ENCODE measurements at places on chromosomes 6 and 20. TPM values are rescaled to one million over a fixed set of nuclear protein-coding genes. Genes with fewer than 3 reads are reported as not detected.

The DPPA5 gene
- not detected for total RNA-seq

The ENPP1 gene
- 3.9 TPM for total RNA-seq

The PPP1R3G gene
- 7.4 TPM for total RNA-seq

The C20orf144 gene
- 0.29 TPM for total RNA-seq

The NFYA gene
- 11.5 TPM for total RNA-seq

The TCF21 gene
- total RNA-seq: 7.8 TPM

The APOM gene
- 1.4 TPM for total RNA-seq

The ZNF391 gene
- total RNA-seq: 2.6 TPM

The OPN5 gene
- total RNA-seq: not detected

The FOXS1 gene
- 1.6 TPM for total RNA-seq

The ME1 gene
- total RNA-seq: 34.8 TPM

- no peak for DNase-seq
These were observed 12.6 kb upstream of the ZFP64 start for GRCh38 chr20:52204136-52204535.

DNA sequence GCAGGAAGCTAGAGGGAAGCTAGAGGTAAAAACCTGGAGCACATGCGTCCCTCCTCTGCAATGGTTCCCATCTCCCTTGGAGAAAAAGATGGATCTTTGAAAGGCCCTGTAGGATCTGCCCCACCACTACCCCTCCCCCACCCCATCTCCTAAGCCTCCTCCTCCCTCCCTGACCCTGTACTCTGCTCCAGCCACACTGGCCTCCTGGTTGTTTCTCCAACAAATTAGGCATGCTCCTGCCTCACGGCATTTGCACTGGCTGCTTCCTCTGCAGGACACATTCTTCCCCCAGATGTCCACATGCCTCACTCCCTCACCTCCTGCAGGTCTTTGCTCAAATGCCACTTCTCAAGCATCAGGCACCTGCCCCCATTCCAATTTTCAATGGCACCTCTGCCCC, 45.5 kb downstream of the UBE2V1 start:
- no peak for DNase-seq

DNA sequence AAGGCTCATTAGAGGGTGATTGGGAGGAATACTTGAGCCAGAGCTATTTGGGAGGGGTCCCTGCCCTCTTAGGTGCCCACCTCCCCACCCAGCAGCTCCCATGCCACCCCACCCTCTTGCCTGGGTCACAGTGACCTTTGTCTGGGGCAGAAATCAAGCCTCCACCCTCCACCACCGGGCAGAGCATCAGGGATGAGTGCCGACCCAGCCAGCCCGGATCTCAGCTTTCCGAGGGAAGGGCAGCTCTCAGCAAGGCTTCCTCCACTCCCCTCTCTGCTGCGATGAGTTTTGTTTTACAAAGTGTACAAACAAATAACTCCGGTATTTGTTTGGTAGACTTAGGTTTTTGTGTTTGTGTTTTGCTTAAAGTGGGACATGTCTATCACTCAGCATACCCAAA, 136.7 kb upstream of the CST7 start:
- DNase-seq: no peak

- no peak for DNase-seq
These were observed 13.3 kb upstream of the NXT1 start for GRCh38 chr20:23337312-23337711.

DNA sequence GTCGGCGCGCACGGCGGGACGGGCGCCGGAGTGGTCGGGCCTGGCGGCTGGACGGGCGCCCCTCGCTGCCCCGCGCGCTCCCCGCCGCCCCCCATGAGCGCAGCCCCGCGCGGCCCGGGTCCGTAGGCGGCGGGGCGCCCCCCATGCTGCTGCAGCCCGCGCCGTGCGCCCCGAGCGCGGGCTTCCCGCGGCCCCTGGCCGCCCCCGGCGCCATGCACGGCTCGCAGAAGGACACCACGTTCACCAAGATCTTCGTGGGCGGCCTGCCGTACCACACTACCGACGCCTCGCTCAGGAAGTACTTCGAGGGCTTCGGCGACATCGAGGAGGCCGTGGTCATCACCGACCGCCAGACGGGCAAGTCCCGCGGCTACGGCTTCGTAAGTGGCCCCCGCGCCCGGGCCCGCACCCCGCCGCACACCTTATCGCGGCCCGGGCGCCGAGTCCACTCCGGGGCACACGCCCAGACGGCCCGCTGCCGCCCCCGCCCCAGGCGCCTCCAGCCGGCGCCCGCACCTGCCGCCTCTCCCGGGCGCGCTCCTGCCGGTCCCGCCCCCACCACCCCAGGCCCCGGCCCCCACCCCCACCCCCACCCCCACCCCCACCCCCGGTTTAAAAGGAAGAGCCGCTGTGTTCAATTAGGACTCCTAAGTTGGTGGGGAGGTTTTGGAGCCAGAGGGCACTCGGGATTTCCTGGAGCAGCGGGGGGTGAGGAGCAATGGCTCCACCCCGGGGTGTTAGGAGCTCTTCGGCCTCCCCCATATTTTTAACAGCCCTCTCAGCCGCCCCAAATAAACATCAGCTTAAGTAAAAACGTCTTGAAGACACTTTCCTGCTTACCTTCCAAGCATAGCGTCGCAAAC, 474 bp downstream of the RBM38 start:
- DNase-seq: no peak

DNA sequence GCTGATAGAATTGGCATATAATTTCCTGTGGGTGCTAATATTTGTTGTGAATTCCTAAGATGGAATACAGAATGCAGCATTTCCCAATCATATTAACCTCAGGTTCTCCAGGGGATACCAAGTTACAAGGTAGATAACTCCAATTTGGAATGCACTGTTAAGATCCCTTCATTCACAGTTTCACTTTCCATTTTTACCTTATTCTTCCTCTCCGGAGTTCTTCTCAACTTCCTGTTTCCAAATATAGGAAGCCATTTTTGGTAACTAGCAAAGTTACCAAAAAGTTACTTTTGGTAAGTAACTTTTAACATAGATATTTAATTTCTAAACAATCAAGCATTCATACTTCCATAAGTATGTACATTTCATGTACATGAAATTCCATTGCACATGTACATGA, 63.5 kb upstream of the PHACTR2 start:
- no peak for DNase-seq

DNA sequence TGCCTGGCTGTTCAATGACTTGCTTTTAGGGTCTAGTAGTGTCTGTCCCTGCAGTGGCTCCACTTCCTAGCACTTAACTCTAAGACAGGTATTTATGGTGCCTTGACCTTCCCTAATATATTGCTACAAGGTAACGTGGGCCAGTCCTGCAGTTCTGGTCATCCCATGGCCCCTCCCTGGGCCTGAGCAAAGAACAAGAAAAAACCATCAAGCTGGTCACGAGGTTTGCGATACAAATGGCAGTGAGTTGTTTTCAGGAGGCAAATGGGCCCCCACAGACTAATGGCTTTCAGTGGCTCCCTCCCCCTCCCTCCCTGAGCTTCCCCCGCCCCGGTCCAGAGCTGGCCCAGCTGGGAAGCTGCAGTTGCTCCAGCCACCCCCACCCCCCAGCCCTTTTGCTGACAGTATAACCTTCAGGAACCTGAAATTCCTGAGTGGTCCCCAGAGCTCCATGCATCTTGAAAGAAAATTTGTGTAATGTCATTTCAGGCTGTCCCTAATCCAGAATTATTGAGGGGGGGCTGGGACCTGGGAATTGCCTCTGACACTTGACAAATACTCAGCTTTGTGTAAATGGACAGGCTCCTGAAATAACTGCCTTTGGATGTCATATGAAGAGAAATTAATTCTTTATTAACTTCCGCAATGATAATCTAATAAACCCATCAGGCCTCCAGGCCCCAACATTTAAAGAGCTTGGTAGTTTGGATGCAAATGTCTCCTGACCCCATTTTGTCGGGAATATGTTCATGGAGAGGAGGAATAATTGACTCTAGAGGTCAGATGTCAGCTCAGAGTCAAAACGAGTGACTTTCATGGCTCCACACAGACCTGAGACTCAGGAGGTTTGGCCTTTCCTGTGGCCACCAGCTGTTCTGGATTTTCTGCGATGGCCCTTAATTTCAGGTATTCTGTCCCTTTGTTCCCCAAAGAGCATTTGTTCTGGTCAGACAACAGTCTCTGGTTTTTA, 153.2 kb upstream of the TOP1 start:
- no peak for DNase-seq

DNA sequence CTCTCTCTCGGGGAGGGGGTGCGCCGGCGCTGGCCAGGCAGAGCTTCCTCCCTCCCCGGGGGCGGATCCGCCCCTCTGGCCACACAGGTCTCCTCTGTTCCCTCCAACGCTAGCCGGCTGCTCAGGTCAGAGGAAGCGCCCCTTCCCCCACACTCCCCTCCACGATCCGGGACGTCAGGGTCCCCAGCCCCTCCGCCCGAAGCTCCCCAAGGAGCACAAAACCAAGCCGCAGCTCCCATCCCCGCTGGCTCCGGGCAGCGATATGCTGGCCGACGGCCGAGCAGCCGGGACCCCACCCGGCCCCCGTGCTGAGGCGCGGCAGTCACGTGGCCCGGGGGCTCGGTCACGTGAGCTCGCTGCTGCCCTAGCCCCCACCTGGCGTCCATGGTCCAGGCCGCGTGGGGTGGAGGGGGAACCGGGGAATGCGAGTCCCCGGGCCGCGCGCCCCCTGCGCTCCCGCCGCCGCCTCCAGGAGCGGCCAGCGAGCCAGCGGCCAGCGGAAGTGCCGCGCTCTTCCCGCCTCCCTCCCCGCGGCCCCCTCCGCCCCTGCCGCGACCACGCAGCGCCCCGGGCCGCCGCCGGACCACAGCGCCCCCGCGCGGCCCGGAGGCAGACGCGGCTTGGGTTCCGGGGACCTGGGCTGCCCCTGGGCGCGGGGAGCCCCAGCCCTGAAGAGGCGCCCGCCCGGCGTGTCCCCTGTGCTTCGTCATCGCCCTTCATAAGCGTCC, at the start of gene SLC35B2:
SLC35B2 (minus strand) TSS at position 504 of the 728 bp plus-strand sequence; CDS start at position 386, 118 bp downstream.
- peak; percentile 77 for DNase-seq

DNA sequence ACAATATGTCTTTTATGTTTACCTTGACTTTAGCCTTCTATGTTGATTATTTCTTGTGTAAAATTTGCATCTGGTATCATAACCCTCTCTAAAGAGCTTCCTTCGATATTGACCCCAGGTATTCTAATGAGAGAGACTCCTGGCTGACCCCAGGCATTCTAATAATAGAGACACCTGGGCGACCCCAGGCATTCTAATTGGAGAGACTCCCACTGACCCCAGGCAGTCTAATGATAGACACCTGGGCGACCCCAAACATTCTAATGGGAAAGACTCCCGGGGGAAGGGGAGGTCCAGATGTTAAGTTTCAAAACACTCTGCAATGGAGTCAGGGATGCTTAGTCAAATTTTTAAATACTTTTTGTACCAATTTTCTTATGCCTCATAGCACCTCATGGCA, 726.4 kb downstream of the COL12A1 start:
- DNase-seq: no peak

DNA sequence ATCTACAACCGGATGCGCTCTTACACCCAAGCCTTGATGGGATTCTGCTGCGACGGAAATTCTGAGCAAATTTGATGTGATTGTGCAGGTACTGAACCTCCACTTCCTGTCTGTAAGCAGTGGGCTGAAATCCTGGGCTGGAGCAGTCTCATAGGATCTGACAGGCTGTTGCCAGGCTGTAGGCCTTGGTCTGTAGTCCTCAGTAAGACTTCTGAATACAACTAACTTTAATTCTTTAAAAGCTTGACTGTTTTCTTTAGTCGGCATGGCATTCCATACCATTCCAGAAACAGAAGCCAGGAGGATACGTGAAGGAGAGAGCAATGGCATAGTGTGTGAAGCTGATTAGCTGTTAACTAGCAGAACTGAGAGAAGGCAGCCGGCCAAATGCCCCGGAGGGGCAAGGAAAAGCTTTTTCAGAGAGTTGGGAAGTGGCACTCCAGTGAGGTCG, 68.3 kb downstream of the ADTRP start:
- no peak for DNase-seq

- no peak for DNase-seq
These were observed 1.1 kb upstream of the MRGBP start for GRCh38 chr20:62795023-62795761.

DNA sequence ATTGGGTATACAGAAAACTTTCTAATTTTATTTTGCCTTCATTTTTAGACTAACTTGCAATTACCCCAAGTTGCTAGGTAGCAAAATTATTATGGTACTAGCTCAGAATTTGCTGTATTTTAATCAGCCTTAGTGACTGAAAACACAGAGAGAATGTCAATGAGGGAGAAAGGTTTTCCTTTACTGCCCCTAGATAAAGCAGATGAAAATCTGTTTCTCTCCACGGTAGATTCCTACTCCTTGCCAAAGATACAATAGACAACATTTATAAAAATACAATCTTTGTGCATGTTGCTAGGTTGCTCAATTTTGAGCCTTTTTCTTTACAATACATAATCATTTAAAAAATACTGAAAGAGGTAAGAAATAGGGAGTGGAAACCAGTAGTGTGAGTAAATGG, 222.2 kb downstream of the BCKDHB start:
- DNase-seq: no peak

DNA sequence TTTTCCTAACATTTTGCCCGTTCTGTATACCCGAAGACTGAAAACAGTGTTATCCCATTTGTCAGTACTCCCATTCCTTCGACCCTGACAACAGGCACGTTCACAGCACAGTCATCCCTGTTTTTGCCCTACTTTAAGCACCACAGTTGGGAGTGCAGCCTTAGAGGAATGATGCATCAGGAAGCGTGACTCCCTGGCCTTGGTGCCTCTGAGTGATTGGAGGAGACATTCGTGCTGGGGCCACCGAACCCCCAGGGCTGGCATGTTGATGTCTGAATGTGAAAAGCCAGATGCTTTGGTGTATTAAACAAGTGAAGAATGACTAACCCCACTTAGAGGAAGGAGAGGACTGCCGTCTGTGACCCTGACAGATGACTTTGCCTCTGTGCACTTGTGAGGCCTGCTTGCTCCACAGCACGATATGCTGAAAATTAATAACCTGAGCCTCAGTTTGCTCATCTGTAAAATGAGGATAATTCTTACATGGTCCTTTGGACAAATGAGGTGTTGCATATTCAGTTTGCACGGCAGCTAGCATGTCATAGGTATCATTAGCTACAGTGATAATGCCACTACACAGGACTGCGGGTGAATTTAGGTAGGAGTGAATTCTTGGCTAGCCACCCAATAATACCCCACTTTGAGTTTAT, 36.0 kb downstream of the STK35 start:
- no peak for DNase-seq

- DNase-seq: no peak
These were observed 39.5 kb upstream of the TBC1D22B start for GRCh38 chr6:37218061-37218460.

GRCh38 chr20:33339515-33340058, 56.6 kb downstream of the BPIFB1 start:
- DNase-seq: no peak

- no peak for DNase-seq
These were observed 31.9 kb downstream of the ANKRD60 start for GRCh38 chr20:58196402-58197184.

GRCh38 chr6:3664625-3665041, 86.9 kb downstream of the PXDC1 start:
- no peak for DNase-seq

GRCh38 chr6:149168968-149169367, 148.5 kb upstream of the TAB2 start:
- DNase-seq: no peak

- no peak for DNase-seq
These were observed 1.3 kb downstream of the RNF146 start for GRCh38 chr6:127267646-127268625.

All from left cardiac atrium (tissue), 4 donors.